ENCODE measurements at places on chromosomes 11 and 22.

DNA sequence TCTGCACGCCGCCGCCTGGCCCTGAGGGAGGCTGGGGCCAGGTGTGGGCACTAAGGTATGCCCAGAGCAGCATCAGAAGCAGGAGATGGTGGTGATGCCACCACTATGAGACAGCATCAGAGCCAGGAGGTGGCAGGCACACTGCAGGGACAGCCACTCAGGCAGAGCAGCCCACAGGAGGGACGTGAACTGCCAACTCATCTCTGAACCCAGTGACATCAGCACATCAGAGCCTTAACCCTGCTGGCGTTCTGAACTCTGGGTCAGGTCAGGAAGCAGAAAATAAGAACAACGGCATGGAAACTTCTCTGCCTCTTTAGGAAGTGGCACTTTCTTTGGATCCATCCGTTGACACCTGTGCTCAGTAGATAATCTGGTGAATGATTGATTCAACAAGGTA, 14.7 kb upstream of the IFT27 start:
- DNase-seq = no peak

- DNase-seq = no peak
Measured at GRCh38 chr11:94737171-94737611, 31.0 kb upstream of the AMOTL1 start.

DNA sequence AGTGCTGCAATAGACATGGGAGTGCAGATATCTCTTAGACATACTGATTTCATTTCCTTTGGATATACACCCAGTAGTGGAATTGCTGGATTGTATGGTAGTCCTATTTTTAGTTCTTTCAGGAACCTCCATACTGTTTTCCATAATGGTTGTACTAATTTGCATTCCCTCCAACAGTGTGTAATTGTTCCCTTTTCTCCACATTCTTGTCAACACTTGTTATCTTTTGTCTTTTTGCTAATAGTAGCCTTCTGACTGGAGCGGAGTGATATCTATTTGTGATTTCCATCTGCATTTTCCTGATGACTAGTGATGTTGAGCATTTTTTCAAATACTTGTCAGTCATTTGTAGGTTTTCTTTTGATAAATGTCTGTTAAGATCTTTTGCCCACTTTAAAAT, 128.9 kb downstream of the CTNND1 start:
- DNase-seq = no peak

GRCh38 chr11:26608507-26609146, 36.6 kb upstream of the MUC15 start:
- no peak for DNase-seq

GRCh38 chr11:72828081-72828567, 13.9 kb downstream of the ATG16L2 start:
- DNase-seq = no peak

GRCh38 chr11:37496201-37496600, 898.2 kb upstream of the RAG2 start:
- no peak for DNase-seq

GRCh38 chr11:34860034-34860433, 56.1 kb downstream of the APIP start:
- DNase-seq = no peak

DNA sequence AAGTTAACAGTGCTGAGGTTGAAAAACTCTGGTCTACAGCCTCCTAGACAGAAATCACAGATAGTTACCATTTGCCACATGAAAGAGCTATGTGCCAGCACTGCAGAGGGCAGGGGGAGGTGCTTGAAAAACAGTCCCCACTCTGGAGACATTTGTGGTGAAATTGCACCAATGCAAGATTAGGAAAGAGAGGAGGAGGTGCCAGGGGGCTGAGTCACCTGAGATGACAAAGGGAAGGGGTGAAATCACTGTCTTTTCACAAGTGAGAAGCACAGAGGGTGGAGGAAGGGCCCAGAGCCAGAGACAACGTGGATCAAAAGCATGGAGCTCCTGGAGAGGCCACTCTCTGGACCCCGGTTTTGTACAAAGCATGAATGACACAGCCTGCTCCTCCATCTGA, 196.3 kb downstream of the BUD13 start:
- no peak for DNase-seq

DNA sequence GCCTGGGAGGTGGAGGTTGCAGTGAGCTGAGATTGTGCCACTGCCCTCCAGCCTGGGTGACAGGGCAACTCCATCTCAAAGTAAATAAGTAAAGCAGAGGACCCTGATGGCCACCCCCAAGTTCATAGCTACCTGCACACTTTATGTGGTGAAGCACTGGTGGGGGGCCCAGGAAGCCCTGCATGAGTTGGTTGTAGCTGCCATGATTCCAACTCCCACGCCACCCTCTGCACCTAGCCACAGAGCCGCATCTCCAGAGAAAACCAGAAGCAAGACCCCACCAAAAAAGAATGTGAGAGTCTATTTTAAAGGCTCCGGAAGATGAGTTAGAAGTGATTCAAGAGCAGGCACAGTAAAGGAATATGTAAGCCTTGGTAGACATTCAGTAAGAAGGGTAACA, 20.4 kb upstream of the TMA7B start:
- no peak for DNase-seq

- DNase-seq = no peak
Measured at GRCh38 chr11:46389450-46390330, 1.9 kb downstream of the CHRM4 start.

- no peak for DNase-seq
Measured at GRCh38 chr11:68137833-68138232, 16.6 kb upstream of the CHKA start.

- no peak for DNase-seq
Measured at GRCh38 chr11:32451808-32452207, 16.5 kb upstream of the WT1 start.

GRCh38 chr11:94586978-94587377, 19.8 kb downstream of the PIWIL4 start:
- no peak for DNase-seq

DNA sequence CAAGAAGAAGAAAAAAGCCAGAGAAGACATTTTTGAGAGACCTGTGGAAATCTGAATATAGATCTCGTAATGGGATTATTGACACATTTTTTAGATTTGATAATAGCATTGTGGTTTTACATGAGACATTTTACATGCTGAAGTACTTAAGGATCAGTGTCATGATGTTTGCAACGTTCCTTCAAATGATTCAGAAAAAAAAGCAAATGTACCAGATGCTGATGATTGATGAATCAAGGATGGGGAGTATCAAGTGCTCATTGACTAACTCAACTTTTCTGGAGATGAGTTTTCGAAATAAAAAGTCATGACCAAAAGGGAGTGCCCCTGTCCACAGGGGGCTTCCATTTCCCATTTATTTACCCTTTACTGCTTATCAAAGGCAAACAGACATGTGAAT, 207.0 kb upstream of the SORL1-AS1 start:
- no peak for DNase-seq

- no peak for DNase-seq
Measured at GRCh38 chr11:121886005-121886734, 229.8 kb downstream of the BLID start.

DNA sequence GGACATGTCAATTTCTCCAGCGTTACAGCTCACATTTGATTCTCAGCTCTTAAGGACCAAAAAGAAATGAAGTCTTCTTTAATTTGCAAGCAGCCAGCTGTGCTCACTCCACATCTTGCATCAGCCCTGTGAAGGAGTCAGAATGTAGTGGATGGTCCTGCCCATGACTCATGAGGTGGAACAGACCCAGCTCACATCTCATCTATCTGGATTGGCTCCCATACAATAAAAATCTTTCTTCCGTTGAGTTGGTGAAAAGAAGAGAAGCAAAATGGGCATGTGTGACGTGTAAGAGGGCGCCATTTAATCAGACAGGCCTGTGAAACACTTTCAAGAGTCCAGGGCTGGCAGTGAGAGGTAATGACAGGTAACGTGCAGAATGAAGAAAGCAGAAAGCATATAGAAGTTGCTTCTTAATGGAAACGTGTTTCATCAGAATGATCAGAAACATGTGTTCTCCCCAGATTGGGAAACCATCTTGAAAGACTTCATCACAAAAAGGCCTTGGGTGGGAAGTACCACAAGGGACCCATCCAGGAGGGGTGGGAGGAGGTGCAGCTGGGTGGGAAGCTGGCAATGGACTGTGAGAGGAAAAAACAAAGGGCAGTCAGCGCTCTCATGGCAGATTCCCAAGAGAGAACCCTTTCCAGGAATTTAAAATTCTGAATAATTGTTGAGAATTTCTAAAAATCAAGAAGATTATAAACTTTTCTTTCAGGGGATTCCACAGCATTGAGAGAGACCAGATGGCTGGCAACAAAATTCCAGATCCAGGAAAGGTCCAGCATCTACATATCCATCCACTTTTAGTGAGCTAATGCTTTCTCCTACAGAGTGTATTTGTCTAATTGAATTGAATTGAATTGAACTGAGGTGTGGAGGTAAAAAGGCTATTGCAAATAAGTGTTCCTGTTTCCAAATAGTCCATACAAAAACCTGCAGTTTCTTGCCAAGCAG, 57.0 kb downstream of the ETS1 start:
- DNase-seq = no peak

DNA sequence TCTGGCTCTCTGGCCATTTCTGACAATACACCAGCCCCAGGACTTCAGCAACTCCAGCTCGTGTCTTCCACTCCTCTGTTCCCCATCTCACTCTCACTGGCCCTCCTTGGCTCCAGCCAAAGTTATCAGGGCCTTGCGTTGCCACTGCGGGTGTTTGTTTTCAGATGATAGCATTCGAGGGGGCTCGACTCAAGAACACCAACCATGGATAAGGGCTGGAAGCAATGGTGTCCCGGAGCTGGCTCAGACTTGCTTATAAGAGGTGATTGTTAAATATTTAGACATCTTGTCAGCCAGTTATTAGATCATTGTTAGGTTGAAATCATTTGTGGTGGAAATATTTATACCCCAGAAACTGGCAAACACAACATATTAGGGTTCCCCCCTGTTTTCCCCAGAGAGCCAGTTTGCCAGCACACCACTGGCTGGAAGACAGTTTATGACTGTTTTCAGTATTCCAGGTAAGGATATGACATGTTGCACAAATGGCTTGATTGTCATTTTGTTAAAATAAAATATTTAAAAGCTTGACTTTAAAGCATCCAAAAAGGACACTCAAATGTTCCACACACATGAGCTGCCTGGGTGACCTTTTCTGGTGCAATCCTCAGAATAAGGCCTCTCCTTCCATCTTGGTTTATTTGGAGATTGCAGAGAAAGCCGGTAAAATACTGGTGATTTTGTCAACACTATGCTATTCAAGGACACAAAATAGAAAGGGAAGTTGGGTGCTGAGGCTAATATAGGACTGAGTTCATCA, 98.3 kb downstream of the FBXO7 start:
- DNase-seq = no peak

- DNase-seq = no peak
Measured at GRCh38 chr22:39238966-39239505, 5.7 kb downstream of the PDGFB start.

DNA sequence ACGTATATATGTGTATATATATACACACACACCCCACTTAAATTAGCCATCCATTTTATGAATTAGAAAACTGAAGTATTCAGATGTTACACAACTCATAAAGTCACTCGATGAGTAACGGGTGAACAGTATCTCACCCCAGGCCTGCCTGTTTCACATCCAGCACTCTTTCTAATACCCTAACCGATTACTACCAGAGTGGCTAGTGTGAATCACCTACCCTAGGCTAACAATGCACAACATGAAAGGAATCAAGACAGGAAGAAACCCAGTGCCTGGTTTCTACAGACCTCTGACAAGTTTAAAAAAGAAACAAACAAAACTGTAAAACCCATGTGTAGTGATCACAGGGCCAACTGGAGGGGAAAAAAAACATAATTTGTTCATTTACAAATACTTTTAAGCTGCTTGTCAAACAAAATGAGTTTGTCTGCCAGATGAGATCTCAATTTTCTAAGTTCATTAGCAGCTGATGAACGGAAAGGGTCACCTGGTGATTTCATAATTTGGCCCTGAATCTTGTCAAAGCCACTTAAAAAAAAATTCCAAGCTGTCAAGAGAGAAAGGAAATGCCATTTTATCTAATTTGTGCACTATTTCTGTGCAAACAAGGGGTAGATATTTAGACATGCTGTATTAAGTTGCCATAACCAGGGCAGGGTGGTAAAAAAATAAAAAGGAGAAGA, 134.8 kb downstream of the LARGE1 start:
- DNase-seq = no peak

- DNase-seq = no peak
Measured at GRCh38 chr11:34194576-34195335, 89.3 kb downstream of the NAT10 start.

GRCh38 chr11:65184146-65184545, 2.4 kb downstream of the CAPN1 start:
- DNase-seq = no peak

- DNase-seq = no peak
Measured at GRCh38 chr22:30263883-30264282, 2.8 kb downstream of the OSM start.

- DNase-seq = no peak
Measured at GRCh38 chr11:72005347-72006260, 6.9 kb downstream of the IL18BP start.
